ENCODE measurements at places on chromosomes 5 and 9.

- no peak for DNase-seq
Observed at GRCh38 chr9:98556511-98556910, 152.2 kb downstream of the GABBR2 start.

GRCh38 chr5:18732556-18733479 is 1098.6 kb downstream of the TAF11L14 start:
- no peak for DNase-seq

GRCh38 chr9:14677872-14678271 is 15.4 kb downstream of the ZDHHC21 start:
- DNase-seq = no peak

GRCh38 chr5:124677374-124678351 is 68.8 kb downstream of the ZNF608 start:
- no peak for DNase-seq

- no peak for DNase-seq
Observed at GRCh38 chr5:1771149-1772065, 28.2 kb downstream of the MRPL36 start.

GRCh38 chr9:135330307-135330631 is 149.3 kb upstream of the PPP1R26 start:
- DNase-seq = no peak

DNA sequence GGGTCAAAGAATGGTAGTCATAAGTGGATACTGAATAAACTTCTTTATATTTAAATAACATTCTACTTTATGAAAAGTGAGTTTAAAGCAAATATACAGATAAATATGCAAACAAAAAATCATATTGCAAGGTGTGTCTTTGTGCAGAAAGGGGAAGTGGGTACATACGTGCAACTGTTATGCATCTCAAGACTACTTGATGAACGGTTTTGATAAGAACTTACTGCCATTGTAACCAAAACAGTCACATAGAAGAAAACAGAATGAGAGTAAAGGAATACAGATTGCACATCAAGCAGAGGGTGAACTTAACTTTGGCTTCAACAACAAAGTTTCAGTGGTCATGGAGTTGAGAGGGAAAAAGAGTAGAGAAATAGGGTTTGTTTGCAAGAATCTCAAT is 9.9 kb downstream of the CAMK4 start:
- no peak for DNase-seq

- DNase-seq = no peak
Observed at GRCh38 chr9:4935001-4935672, 49.9 kb upstream of the JAK2 start.

- no peak for DNase-seq
Observed at GRCh38 chr5:2020730-2021129, 138.0 kb upstream of the IRX4 start.

- DNase-seq = no peak
Observed at GRCh38 chr5:158431369-158432029, 572.6 kb upstream of the CLINT1 start.

GRCh38 chr5:142446131-142446959 is 121.5 kb upstream of the SPRY4 start:
- DNase-seq = no peak

- DNase-seq = no peak
Observed at GRCh38 chr9:133440874-133441273, 18.7 kb downstream of the ADAMTS13 start.

DNA sequence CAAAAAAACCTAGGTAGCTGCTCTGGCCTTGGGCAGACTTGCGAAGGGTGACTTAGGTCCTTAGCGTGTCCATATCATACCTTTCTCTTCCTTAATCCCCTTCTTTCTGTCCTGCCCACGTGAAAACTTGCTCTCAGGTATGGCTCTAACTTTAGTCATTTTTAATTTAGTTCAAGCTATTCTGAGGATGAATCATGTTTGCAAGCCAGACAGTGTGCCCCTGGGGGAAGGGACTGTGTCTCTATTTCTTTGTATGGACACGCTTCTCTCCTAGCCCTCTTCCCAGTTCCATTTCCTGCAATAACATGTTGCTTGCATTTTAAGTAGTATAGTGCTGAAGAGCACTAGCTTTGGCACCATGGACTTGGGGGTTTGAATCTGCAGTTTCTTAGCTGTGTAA is 120.6 kb downstream of the PTTG1 start:
- no peak for DNase-seq

GRCh38 chr9:36832164-36832795 is 201.8 kb downstream of the PAX5 start:
- DNase-seq = no peak

DNA sequence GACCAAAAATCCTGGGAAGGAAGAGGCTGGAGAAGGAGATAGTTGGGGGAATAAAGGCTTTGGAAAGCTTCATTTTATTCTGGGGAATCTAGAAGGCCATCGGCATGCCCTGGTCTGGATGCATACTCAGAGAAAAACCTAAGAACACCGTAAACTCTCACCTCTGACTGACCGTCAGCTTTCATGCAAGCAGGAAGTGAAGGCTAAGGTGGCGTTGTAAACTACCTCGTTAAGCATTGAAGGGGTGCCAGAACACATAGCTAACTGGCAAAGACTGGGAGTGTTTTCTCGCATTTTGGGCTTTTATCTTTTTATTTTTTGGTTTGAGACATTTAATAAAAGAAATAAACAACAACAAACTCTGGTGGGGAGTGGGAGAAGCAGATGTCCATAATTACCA is 2.6 kb upstream of the SLC38A9 start:
- DNase-seq = no peak

GRCh38 chr5:111972548-111972947 is 215.6 kb upstream of the NREP start:
- no peak for DNase-seq

- no peak for DNase-seq
Observed at GRCh38 chr5:72641164-72641563, 134.0 kb upstream of the ZNF366 start.

DNA sequence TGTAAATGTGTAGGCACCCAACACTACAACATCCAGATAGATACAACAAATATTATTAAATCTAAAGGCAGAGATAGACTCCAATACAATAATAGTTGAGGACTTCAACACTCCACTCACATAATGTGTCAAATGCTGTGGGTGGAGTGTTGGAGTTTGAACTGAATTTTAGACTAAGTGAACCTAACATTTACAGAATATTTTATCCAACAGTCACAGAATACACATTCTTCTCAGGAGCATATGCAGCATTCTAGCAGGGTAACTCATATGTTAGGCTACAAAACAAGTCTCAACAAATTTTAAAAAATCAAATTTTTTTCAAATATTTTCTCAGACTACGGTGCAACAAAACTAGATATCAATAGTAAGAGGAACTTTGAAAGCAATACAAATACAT is 648.7 kb upstream of the CDH18 start:
- DNase-seq = no peak

DNA sequence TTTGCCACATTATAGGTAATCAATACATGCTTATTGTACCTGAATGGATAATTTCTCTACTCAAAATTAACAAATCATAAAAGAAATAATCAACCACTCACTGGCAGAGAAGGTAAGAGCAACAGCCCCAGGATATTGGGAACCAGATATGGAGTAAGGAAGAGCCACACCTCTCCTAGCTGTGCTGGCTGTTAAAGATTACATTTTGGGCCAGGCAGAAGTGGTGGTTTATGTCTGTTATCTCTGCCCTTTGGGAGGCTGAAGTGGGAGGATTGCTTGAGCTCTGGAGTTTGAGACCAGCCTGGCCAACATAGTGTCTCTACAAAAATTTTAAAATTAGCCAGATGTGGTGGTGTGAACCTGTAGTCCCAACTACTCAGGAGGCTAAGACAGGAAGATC is 56.4 kb downstream of the BHMT start:
- no peak for DNase-seq

- DNase-seq = no peak
Observed at GRCh38 chr5:151799407-151799806, 27.7 kb downstream of the G3BP1 start.

- no peak for DNase-seq
Observed at GRCh38 chr5:154997746-154998145, 15.8 kb upstream of the KIF4B start.
